ENCODE measurements at places on chromosomes 13 and 19.
A peak's percentile ranks its signal among the peaks of the same experiment; 100 is the strongest.

- no peak for DNase-seq
Observed at GRCh38 chr13:98706446-98707110, 45.9 kb downstream of the SLC15A1 start.

DNA sequence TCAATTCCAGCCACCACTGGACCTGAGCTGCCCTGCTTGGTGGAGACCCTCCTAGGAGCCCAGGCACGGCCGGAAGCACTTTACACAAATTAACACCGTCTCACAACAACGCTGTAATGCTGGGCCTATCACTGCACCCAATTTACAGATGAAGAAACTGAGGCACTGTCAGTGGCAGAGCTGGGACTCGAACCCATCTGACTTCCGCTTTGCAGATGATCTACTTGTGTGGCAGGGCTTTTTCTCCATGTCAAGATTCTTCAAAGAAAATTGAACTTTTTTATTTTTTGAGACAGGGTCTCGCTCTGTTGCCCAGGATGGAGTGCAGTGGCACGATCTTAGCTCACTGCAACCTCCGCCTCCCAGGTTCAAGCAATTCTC is 33.8 kb downstream of the ZFR2 start:
- DNase-seq = no peak

DNA sequence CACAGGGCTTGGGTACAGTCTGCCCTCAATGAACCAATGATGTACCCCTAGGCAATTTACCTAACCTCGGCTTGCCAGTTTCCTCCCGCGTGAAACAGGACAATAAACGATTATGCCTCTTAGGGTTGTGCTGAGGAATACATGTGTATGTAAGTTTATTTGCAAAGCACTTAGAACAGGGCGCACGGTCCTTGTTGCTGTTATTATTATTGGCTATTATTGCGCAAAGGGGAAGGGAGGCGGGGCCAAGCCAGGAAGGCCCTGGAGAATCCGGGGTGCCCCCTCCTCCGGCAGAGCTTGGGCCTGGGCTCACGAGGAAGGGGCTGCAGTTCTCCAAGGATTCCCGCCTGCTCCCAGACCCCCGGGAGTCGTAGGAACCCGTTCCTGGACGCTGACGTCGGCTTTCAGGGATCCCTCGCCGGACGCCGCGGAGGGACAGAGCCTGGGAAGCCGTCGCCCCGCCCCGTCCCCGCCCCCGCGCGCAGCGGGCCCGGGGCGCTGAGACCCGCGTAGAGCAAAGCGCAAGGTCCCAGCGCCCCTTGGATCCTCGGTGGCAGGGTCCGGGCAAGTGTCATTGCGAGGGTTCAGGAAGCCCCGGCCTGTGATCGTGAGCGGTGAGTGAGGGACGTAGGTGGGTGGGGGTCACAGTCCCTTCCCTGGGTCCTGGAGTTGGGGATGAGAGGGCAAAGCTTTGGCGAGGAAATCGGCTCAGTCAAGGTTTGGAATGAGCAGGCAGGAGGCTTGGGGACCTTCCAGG is at the start of gene TMEM91:
Gene TMEM91, plus strand, starts transcription at position 293 of the 757 bp plus-strand sequence. CDS start 1,777 bp downstream, outside the sequence.
- no peak for DNase-seq

DNA sequence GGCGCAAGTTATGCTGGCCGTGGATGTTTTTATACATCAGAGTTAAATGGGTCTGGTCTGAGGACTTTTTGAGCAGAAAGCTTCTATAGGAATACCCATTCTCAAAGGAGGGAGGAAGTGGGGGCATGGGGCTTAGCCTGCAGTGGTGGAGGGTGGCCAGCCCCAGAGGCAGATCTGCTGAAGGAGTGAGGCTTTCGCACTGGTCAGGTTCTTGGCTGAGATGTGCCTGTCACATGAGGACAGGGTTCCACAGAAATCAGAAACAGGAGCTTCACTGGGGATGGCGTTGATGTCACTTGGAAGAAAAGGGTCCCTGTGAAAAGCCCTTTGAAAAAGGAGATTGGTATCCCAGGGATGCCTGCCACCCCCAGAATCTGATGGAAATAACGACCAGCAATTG is 100.7 kb upstream of the MCF2L start:
- DNase-seq = no peak

GRCh38 chr13:34372581-34372980 is 554.6 kb downstream of the RFC3 start:
- DNase-seq = no peak

DNA sequence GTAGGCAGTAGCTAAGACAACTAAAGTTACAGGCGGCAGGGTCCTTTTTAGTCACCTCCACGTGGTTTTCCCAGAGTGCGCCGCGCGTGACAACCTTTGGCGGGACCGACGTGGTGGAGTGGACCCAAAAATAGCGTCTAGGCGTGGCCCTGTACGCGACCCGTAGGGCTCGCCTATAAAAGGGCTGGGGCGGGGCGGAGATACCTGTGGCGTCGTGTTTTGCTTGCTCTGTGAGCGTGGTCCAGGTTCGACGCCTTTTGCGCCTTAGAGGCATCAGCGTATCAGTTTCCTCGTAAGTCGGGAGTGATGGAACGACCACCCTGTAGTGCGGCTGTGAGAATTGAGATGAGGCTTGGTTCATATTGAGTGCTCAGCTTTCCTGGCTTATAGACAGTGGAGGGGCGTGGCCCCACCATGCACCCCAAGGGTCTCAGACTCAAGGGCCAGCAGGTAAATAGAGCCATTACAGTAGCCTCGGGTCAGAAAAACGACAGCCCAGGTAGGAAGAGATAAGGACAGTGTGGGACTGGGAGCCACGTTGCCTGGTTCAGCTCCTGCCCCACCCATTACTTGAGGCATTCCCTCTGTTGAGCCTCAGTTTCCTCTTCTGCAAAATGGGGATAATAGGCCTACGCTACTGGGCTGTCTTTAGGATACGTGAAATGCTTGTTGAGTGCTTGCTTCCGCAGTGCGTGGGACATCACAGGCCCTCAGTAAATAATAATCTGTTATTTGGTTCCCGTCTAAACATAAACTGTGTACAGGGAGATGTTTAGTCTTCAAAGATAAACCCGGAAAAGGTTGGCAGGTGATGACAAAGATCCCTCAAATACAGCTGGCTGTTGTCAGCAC is 693 bp upstream of the TMED1 start:
- DNase-seq = peak; percentile 69

- no peak for DNase-seq
Observed at GRCh38 chr13:48641404-48641803, 12.3 kb upstream of the CYSLTR2 start.

DNA sequence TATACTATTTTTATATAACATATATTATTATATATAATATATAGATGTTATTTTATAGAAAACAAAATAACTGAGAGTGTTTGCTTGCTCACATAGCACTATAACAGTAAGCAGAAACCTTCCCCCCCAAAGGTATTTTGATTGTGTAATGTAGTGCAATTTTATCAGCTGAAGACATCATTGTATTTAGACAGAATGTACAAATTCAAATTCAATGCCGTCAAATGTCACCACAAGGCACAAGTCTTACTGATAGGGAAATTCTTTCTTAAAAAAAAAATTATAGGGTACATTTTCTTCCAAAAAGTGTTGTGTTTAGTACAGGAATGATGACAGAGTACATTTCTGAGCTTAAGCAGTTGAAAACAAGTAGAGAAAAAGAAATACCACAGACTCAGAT is 1147.1 kb upstream of the SPRY2 start:
- no peak for DNase-seq

DNA sequence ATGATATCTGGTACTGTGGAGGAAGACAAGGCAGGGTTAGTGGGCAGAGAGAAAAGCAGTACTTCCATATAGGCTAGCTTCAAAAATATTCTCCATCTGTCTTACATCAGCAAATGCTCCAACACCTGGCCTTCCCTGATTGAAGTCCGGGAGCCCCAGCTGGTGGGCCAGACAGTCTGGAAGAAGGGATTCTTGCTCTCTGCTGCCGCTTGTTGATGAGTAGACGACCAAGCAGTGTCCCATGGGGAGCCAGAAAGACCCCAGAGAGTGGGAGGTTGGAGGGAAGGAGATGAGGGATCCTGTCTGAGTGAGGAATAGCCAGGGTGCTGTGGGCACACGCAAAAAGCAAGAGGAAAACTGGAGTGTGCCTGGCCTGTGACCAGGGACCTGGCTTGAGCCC is 95.1 kb downstream of the ATP8A2 start:
- DNase-seq = no peak

DNA sequence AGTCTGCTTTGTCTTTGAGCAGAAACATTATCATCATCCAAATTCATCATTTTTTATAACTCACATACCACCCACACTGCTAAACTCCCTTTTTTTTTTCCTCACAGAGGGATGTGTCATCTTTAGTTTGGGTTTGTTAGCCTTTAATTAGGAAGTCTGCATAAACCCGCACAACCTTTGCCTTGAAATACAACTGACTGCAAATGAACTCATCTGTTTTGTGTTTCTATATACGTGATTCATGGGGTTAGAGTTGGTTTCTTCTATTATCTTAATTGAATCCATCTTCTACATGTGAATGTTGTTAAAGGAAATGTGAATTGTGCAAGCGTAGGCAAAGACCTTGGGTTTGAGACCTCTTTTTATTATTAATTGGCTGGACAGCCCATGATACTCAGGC is 102.7 kb downstream of the SLAIN1 start:
- no peak for DNase-seq
